ENCODE measurements at places on chromosomes 6 and 20.

- DNase-seq: no peak
These were observed 171.7 kb downstream of the WDR27 start for GRCh38 chr6:169529931-169530751.

DNA sequence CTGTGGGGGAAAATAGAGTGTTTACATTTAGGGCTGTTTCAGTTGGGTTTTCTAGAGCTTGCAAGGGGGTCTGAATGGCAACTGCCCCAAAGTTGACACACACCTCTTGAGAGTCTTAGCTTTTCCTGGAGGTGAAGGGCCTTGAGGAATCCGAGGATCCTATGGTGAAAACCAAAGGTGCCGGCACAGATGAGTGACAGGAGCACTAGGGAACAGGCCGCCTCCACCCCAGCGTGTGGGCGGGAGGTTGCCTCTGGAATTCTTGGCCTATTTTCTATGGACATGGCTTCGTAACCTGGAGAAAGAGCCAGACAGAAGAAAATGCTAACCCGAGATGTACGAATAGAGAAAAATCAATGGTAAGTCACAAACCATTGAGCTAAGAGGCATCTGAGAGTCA, 283.2 kb upstream of the FOXQ1 start:
- DNase-seq: no peak

- DNase-seq: no peak
These were observed at the start of gene LAMP5 for GRCh38 chr20:9514461-9515213. LAMP5 (plus strand) TSS chr20:9514590; CDS start chr20:9514853, 263 bp downstream.

DNA sequence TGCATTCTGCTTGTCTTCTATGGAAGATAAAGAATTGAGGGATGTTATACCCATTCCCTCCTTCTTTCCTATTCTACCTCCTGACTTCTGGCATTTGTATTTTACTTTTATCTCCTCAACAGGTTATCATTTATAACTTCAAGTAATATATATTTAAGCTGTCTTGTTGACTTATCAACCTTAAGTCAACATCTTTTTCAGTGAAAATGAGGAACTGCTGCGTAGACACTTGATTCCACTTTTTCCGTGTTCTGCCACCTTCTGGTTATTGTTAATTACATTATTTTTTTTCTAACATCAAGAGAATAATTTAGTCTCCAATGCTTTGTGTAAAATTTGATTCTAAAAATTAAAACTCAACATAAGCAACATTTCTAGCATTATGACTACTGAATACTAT, 107.5 kb downstream of the PRKN start:
- no peak for DNase-seq

All from vagina (tissue), 2 donors.